ENCODE measurements at places on chromosomes 5 and 9.

DNA sequence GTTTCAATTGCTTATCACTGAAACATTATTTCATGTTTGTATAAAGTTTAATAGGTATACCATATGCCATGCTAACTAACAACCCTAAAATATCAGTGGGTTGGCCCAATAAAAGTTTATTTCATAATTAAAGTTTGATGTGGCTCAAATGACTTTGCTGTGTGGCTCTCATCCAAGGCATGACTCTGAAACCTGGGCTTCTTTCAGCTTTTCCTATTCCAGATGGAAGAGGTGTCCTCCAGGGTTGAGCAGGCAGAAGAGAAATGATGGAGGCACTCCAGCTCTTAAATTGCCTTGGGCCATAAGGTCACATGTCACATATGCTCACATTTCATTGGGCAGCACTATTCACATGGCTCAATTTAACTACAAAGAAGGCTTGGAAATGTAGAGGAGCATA is 101.9 kb downstream of the MACIR start:
- DNase-seq = no peak

DNA sequence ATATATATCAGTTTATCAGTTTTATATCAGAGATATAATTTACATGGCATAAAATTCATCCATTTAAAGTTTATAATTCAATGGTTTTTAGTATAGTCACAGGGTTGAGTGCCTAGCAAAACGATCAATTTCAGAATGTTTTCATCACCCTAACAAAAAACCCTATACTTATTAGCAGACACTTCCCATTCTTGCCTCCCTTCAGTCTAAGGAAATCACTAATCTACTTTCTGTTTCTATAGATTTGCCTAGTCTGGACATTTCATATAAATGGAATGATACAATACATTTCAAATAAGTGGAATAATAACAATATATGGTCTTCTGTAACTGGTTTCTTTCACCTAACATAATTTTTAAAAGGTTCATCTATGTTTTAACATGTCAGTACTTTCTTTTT is 9.6 kb upstream of the LNPEP start:
- no peak for DNase-seq

- DNase-seq = no peak
These were observed 169.0 kb downstream of the PDZD2 start for GRCh38 chr5:31807789-31808540.

- DNase-seq = no peak
These were observed 175.5 kb upstream of the SLC30A5 start for GRCh38 chr5:68918306-68918705.

GRCh38 chr9:111066468-111066867 is 28.2 kb upstream of the LPAR1 start:
- no peak for DNase-seq

GRCh38 chr5:81121836-81122630 is 111.1 kb upstream of the CKMT2 start:
- no peak for DNase-seq

GRCh38 chr5:119435436-119436132 is 16.7 kb upstream of the HSD17B4 start:
- peak; percentile 44 for DNase-seq

DNA sequence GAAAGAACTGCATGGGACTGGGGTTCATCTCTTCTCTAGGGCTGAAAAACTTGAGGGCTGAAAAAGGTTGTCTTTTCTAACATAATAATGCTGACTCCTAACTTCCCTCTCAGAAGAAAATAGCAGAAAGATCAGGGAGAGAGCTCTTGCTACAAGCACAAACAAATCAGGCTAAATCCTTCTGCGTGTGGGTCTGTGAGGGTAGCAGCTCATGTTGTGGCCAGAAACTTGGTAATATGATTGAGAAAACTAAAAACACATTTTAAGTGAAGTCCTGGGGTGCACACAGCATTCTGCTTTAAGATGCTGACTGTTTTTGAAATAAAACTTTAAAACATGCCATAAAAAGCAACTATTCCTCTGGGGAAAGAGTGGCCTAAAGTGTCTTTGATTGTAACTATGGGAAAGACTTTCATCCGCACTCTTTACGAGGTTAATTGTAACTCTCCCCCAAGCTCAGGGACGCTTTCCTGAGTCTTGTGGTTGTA is 56.7 kb downstream of the SAXO1 start:
- DNase-seq = no peak

DNA sequence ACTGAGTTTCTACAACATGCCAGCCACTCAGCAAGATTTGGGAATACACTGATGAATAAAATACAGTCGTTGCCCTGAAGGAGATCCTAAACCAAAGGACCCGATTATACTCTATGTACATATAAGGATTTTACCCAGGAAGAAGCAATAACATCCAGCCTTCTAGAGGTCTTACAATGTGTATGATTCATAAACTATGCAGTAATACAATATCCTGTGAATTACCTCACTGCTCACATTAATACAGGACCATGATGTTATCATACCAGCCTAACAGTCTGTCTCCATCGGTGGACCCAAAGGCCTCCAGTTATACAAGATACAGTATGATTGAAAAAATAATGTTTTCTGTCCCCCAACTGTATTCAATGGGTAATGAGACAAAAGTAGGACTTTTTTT is 310.5 kb upstream of the TRPM3 start:
- DNase-seq = no peak

- DNase-seq = no peak
These were observed 177.6 kb upstream of the IER5L start for GRCh38 chr9:129355631-129356030.

DNA sequence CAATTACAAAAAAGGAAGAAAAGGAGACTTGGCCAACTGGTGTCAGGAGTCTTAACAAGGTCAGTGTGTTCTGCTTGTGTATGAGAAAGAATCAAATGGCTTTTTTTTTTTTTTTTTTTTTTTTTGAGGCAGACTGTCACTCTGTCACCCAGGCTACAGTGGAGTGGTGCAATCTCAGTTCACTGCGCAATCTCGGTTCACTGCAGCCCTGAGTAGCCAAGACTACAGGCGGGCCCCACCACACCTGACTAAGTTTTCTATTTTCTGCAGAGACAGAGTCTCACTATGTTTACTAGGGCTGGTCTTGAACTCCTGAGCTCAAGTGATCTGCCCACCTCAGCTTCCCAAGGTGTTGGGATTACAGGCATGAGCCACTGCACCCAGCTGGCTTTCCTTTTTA is 3.1 kb upstream of the IL7R start:
- no peak for DNase-seq

DNA sequence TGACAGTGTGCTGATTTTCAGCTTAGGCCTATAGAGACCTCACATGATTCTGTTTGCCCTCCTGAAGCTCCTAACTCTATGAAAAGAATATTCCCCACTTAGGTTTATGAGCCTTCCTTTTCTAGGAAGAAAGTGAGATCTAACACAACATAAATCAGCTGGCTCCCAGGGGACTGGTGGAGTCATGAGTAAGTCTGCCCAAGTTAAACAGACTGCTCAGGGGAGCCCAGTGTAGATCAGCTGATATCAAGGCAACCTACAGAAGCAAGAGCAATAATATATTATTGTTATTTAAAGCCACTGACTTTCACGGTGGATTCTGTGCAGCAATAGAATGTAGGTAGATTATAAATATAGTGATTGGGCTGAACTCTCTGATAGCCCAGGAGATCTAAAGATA is 1978.6 kb upstream of the CDH6 start:
- DNase-seq = no peak

DNA sequence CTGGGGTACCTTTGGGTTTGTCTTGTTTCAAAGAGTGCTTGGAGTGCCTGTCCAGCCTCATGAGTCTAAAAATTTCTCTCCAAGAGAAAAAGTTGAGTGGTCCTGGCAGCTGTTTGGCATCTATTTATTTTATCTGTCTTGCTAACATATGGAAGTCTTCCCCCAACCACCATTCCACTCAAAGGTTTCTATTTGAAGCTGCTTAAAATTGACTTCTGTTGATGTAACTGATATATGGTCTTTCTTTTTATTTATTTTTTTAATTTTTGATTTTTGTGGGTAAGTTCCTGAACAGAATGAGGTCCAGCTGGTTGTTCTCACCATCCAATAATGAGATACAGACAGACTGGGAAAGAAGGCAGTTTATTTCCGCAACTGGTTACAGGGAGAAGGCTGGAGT is 178.7 kb upstream of the SGCD start:
- DNase-seq = no peak

- no peak for DNase-seq
These were observed 26.2 kb downstream of the TYRP1 start for GRCh38 chr9:12719431-12719830.

Measured in GM12878 (cell line).